ENCODE measurements at places on chromosomes 4 and X.
A peak's percentile ranks its signal among the peaks of the same experiment; 100 is the strongest.

DNA sequence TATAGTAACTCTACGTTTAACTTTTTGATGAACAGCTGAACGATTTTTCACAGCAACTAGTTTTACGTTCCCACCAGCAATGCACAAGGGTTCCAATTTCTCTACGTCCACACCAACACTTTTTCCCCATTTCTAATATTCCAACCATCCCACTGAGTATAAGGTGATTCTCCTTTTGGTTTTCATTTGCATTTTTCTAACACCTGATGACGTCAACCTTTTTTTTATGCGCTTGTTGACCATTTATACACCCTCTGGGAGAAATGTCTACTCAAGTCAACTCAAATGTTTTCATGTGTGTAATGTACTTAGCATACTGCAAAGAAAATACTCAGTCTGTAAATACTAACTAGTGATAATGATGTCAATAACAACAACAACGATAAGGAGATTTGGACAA is 177.2 kb upstream of the TENM3 start:
- no peak for DNase-seq

- no peak for DNase-seq
Observed at GRCh38 chrX:21683941-21684340, 25.8 kb upstream of the KLHL34 start.

DNA sequence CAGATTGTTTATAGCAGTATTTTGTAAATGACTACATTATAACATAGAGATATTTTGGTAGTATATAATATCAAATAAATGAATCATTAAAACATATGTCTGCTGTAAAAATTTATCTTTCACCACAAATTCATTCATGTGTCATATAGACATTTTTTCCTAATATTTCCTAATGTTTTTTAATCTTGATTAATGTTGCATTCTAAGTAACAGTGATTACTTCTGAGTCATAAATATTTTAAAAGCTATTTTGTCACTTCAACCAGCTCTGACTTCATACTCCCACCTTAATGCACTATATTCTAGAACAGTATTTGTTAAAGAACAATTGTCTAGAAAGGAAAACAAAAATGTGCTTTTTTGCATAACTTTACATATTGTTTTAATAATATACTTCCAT is 904.6 kb downstream of the CCSER1 start:
- no peak for DNase-seq

GRCh38 chrX:39652336-39652735 is 445.4 kb downstream of the BCOR start:
- peak; percentile 24 for DNase-seq

- no peak for DNase-seq
Observed at GRCh38 chrX:130267956-130268448, 697 bp downstream of the ZNF280C start.

GRCh38 chrX:109684136-109684535 is 48.9 kb downstream of the ACSL4 start:
- DNase-seq: no peak

DNA sequence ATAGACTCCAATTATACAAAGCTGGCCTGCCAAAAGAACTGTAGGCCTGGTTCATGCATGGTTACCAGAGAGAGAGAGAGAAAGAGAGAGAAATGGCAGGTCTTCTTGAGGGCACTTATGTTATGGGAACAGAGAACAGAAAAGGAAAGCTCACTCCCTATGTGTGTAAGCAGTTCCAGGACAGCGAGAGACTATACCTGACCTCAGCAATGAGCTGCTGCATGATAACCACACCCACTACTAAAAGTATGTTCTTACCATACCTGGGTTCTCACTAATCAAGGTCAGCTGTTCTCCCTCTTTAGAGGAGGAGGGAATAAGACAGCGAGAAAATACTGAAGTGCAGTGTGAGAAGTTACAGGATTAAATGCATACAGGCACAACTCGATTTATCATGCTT is 583.3 kb downstream of the GBA3 start:
- DNase-seq: no peak

DNA sequence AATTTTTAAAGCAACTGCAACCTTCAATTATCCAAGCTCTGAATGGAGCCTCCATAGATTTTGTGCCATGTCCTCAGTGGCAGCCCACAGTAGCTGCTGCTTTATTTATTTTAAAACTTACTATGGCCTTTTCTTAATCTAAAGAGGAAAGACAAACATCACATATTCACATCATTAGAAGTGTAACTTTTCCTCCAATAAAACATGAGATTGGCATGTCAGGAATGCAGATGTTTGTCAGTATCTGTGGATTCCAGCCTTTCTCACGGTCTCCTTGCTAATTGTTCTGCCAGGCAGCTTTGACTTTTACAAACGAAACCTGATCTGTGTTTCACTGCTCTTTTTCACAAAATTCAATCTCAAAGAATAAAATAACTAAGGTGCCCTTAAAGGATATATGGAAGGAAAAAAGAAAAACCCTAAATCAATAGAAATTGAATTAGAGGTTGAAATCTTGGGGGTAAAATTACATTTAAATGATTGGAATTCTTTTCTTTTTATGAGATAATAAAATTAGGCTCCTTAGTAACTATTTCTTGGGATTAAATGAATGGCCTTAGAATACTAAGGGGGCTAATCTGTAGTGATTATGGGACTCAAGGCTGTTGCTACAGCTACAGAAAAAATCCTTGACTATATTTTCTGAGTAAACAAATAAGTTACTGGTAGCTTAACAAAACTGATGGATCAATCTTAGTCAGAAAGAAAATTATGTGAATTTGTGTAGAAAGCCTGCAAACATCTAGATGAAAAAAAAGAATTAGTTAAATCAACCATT is 151.3 kb downstream of the RTL9 start:
- DNase-seq: no peak

DNA sequence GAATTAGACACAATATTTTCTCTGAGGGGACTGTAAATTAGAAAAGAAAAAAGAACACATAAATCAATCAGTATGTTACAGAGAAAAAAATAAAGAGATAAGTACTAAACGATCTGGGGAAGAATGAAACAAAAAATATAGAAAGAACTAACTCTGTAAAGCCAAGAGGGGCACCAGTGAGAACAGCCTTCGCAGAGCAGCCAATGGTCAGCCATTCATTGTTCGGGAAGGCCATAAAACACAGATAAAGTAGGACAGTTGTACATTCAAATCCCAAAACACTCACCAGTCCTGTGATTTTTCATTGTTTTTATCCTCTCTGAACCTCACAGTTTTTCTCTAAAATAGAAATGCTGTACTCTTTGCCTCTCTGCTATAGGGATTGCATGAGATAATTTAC is 127.9 kb downstream of the NEK1 start:
- no peak for DNase-seq

GRCh38 chr4:92305878-92306520 is 2.2 kb downstream of the GRID2 start:
- DNase-seq: peak; percentile 55

DNA sequence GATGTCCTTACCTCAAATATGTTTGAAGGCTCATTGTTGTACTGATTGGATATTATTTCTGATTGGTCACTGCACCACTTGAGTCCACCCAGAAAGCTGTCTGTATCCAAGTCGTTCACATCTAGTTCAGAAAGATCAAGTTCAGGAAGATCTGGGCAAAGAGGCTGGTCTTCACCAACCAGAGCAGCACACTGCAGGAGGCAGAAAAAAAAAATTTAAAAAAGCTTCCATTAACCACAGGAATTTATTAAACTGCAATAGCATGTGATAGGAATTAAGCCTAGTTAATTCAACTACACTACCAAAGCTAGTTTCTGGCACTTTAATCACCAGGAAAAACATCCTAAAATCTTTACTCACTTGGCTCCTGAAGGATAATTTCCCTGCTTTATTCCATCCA is 5.1 kb downstream of the PPARGC1A start:
- no peak for DNase-seq

DNA sequence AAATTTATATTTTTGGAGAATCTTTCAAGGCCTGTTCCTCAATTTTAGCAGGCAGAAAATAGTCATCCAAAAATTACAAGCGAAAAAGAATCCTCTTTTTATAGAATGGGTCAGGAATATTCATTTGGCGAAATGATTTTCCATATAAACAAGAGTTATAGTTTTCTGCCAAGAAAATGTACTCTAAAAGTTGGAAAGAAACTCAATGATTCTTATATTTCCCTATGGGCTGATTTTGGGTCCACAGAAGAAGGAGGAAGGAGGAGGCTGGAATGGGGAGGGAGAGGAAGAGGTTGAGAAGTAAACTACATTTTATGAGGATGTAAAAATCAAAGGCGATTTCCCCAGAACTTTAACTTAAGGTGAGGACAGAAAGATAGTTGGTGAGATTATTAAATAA is 159.3 kb downstream of the DCAF12L1 start:
- DNase-seq: no peak

GRCh38 chrX:41338436-41338835 is 4.5 kb downstream of the DDX3X start:
- no peak for DNase-seq

DNA sequence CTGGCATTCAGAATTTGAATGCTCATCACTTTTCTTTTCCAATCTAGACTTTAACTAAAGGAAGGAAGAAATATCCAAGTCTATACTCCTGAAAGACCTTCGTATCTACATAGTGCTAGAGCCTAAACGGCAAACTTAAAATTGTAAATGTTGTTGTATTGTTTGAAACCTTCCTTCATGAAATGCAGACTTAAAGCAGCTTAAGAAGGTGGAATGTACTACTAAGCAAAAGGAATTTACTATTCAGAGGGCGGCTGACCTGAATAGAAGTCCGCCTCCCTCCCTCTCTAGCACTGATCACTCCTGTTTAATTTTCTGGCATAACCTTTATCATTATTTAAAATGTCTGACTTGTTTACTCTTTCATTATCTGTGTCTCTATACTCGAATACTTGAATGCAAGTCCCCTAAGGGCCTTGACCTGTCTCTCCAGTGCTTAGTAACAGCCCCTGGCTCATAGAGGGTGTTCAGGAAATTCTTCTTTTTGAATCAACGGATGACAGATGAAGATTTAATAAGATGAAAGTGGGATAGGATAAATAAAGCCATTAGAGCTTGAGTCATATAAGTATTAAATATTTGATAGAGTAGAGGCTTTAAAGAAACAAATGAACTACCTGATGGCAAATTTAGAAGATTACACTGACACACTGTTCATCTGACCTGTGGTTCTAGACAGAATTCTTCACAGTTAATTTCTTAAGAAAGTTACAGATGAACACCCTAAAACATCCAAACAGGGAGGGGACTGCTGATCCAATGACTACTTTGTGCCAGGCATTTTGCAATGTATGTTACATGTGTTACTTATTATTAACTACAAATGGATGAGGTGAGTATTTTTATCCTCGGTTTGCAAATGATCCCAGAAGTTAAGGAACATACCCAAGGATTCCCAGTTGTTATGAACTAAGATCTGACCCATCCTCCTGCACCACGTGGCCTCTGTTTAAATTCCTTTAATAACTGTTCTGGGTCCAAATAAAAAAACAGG is 20.2 kb upstream of the RBPJ start:
- no peak for DNase-seq

DNA sequence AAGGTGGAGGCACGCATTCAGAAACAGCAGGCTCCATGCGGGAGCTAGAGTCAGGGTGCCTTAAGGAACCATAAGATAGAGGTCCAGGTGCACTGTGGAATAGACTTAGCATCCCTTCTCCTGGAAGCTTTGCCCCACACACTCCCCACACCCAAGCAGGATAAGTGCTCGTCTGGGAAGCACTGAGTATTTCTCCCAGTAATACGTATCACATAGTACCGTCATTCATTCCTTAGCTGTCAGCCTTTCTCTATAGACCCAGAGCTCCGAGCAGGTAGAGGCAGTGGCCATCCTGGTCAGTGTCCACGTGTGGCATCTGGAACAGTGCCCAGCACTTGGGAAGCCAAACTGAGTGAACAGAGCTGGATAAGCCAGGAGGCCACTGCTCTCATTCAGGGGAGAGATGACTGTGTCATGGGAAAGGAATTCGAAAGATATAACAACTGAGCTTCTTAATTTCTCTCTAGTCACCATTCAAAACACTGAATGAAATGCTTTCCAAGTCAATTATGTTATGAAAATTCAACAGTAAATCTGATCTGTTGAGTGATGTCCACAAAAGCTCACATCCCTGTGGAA is 9.9 kb downstream of the APBB2 start:
- no peak for DNase-seq

- DNase-seq: no peak
Observed at GRCh38 chr4:119124352-119124751, 11.3 kb upstream of the MYOZ2 start.

- no peak for DNase-seq
Observed at GRCh38 chr4:128228845-128229795, 58.5 kb downstream of the PGRMC2 start.

GRCh38 chrX:133333154-133333750 is 82.0 kb downstream of the GPC4 start:
- DNase-seq: no peak

- DNase-seq: no peak
Observed at GRCh38 chr4:85951099-85951498, 408.8 kb downstream of the MAPK10 start.

GRCh38 chr4:79979785-79980437 is 93.1 kb downstream of the ANTXR2 start:
- DNase-seq: no peak

DNA sequence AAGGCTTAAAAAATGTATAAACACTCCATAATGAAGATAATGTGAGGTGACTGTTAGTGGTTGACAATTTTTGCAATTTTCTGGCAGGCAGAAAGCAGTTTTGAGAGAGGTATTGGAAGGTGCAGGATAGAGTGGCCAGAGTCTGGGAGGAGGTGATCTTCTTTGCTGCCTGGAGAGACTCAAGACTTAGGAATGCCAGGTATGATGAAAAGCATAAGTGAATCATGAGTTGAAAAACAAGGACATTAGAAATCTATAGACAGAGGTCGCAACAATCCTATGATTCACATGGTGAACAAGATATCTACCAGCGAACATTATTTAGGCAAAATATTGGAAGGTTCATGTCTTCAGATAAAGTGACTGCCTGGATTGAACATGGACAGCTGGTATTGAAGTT is 118.5 kb downstream of the CFAP299 start:
- DNase-seq: no peak

- no peak for DNase-seq
Observed at GRCh38 chrX:99914635-99915034, 495.4 kb downstream of the PCDH19 start.

GRCh38 chr4:161714931-161715330 is 448.9 kb downstream of the FSTL5 start:
- DNase-seq: no peak

GRCh38 chrX:22021751-22022324 is 10.3 kb upstream of the PHEX start:
- no peak for DNase-seq

- DNase-seq: no peak
Observed at GRCh38 chrX:148363471-148364235, 136.8 kb upstream of the AFF2 start.
